Activated T-helper 1 cell treated with anti-CD3 and anti-CD28 coated beads, Interleukin-12 subunit alpha, Interleukin-12 subunit beta, Interleukin-2, Interleukin-4 antibody, amounts not matched to agents 30 ng/mL and 10 ng/mL and 1 ng/mL, durations not matched to agents 14 hours and 24 hours and 36 hours (primary cell): ENCODE measurements at places on chromosomes 2 and 18.

DNA sequence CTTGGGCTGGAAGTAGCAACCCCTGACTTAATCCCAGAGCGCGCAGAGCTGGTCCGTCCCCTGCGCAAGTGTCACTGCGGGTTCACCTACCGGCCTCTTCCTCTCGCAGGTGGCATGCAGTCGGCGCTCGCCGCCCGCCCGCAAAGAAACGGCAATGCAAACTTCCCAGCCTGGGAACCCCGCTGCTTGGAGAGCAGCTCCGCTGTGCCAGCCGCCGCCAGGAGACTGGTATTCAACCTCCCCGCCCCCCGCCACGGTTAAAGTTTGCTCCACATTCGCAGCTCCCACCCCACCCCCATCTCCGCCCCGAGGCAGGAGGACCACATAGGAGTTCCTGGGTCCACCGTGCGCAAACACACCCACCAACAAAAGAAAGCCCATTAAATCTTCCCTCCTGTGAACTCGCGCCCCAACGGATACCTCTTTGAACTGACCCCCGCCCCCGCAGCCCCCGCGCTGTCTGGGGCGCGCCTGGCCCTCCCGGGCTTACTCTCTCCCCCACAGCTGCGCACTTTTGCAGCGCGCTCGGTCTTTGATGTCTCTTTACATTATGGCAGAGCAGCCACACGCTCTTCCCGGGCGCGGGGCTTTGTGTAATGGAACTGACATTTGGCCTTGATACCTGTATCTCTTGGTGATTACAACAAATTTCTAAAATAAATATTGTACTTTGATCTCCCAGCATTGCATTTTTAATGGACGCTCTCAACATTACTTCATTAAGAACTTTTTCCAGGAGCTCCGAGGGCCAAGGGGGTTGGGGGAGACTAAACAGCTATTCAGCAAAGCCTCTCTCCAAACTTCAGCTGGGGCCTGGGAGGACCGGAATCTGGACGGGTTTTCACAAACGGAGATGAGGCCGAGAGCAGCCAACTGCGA, 3.1 kb upstream of the SP5 start:
- DNase-seq = no peak

DNA sequence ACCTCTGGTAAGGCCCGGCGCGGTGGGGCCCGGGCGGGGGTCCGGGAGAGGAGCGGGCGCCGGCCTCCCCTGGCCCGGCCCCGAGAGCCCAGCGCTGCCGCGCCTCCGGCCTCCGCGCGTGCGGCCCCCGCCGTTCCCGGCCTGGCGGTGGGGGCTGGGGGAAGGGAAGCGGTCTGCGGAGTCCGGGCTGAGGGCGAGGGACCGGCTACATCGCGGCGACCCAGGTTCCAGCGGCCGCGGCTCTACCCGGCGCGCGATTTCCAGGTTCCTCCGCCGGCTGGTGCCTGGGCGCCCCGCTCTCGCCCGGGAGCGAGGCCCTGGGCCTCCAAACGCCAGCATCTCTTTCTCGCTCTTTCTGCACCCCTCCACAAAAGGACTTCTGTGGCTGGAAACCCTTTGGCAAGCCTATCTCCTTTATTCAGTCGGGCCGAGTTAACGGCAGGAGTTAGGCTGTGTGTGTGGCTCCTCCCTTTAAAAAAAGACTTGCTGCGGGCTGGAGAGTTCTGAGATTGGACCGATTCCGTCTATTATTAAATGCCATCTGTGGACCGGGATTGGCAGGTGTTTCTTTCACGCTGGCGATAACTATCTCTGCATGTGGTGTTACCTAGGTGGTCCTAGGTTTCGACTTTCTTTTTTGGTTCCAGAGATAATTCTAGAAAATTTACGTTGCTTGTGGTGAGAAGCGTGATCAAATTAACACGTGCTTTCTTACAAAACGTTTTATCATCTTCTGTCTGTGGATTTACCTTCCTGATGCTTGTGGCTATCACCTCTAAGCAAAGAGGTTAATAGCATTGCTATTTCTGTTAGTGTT, 592 bp downstream of the ME2 start:
- DNase-seq = peak; percentile 2

DNA sequence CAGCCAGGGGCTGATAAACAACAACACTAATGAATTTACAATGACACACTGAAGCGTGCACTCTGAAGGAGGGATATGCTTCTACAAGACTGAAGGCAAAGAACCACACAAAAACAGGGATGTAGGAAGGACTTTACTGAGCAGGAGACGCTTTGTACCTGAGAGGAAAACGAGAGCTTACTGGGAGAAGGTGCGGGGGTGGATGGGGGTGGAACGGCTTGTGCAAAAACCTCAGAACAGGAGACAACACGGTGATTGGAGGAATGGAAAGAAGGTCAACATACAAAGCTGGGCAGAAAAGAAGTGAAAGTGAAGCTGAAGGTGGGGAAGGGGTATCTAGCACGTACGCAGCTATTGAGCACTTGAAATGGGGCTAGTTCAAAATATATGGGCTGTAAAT, 93.1 kb downstream of the SLC8A1 start:
- DNase-seq = no peak

DNA sequence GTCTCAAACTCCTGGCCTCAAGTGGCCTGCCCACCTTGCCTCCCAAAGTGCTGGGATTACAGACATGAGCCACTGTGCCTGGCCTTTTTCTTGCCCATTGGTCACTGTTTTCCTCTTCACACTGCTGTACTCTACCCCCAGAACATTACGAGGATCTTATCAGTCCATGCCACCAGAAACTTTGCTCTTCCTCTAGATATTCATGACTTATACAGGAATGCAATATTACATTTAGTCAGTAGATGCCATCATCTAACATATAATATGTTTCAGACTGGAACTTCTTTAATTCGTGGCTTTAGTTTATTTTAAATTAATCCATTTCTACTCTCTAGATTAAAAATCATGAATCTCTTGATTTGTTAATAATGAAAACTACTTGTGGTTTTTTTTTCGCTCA, 135.5 kb downstream of the COMMD1 start:
- no peak for DNase-seq

DNA sequence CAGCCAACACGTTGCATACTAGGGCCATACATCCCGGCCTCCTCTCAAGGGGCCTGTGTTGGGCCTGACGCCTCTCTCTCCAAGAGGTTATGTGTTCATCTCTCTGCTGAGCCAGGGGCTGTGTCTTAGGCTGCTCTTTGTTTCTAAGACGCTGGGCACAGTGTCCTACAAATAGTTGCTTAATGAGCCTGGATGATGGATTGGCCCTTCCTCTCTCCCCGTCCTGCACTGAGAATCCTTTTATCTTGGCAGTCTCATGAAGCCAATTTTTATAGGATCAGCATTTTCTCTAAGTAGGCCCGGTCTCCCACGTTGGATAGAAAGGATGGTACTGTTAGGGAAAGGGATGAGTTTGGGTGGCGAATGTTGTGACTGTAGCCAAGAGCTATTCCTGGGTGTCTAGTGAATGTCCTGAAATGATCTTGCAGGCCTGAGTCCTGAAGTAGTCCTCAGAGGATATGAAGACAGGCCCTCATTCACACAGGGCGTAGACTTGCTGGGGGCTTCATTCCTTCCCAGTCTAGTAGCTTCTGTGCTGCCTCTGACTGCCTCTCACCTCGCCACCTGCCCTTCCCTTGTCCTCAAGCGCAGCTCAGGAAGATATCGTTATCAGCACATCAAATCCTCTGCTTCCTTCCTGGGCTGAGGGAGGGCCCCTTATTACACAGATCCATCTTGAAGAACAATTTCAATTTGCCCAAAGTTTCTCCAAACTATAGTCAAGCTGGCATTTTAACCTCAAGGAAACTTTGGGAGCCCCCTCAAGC, 8.8 kb downstream of the LBH start:
- no peak for DNase-seq

GRCh38 chr2:42922790-42923579, 130.6 kb upstream of the HAAO start:
- no peak for DNase-seq

GRCh38 chr2:190822043-190822442, 58.6 kb upstream of the GLS start:
- no peak for DNase-seq

DNA sequence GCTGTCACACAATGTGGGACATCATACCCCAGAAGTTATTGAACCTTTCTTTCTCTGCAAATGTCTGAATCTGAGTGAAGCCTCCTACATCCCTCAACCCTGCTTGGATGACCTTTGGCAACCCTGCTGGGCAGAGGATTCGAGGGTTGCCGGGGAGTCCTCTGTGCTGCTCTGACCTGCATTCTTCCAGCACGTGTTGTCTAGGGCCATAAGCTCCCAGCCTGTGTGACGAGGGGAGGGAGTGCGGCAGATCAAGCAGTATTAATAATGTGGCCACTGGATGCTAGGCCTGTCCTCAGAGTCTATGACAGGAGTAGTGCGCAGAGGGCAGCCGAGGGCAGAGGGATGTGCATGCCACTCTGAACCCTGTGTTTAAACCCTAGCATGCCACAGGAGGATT, 58.8 kb downstream of the RPL37A start:
- no peak for DNase-seq
